CD4-positive, alpha-beta memory T cell (primary cell): ENCODE measurements at places on chromosomes 11 and 22. TPM values are rescaled to one million over a fixed set of nuclear protein-coding genes. Genes with fewer than 3 reads are reported as not detected.

DNA sequence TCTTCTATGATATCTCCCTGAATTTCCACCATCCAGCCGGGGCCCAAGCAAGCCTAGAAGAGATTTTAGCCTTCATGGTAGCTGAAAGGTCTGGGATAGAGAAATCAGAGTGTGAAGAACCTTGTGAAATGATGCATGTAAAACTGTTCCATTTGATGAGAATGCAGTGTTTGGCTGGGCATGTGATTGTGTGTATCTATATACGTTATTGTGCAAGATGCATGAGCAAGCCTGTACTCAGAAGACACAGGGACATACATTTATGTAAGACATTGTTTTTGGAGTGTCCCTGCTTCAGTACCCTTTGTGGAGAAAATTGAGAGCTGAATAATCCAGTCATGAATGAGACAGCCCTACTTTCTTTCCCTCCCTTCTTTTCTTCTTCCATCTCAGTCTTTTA is 15.2 kb upstream of the OR52K2 start:
- DNase-seq = no peak

- DNase-seq = no peak
These were observed 35.6 kb downstream of the LIMK2 start for GRCh38 chr22:31247726-31248125.

DNA sequence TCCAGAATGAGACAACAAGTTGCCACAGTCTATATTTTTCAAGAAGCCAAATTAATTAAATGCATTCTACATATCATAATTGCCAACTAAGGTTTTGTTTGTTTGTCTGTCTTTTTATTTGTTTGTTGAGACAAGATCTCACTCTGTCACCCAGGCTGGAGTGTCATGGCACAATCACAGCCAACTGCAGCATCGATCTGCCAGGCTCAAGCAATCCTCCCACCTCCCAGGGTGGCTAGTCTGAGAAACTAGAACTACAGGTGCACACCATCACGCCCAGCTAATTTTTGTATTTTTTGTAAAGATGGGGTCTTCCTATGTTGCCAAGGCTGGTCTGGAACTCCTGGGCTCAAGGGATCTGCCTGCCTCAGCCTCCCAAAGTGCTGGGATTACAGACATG is 140.0 kb downstream of the LRRC4C start:
- no peak for DNase-seq

GRCh38 chr11:32071811-32072210 is 19.1 kb upstream of the RCN1 start:
- DNase-seq = no peak

The KRTAP5-10 gene
- total RNA-seq = not detected

The MS4A18 gene
- total RNA-seq = not detected
